HT-29 (cell line): ENCODE measurements at places on chromosomes 3 and 15.

GRCh38 chr3:101643861-101644613, 32.9 kb downstream of the ZBTB11 start:
- peak; percentile 16 for DNase-seq

DNA sequence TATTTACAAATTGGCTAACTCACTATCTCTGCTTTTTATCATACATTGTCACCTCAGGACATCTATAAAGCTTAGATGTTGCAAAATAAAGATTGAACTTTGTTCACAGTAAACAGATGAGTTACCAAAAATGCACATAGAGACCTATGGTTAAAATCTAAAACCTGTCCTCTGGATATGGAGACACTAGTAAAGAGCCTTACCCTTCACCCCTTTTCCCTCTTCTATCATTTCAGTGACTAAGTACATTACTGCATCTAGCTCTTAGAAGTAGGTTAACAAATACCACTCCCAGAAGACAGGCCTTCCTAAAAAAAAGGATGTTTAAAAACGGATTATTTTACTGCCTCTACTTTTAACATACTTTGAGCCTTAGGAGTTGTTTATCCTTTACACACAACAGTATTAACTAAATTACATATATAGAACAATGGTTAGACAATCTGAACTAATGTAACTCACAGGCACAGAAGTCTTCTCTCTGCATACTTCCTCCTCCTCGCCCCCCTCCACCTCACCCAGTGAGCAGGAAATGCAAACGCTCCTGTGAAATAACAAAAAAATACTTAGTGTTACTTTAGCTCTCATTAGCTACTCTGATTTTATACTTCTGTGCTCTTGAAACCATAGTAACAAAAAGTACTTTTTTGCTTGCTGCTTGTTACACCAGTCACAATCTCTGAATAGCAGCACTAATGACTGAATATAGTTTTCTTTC, 23.3 kb downstream of the IREB2 start:
- no peak for DNase-seq

- DNase-seq = no peak
Measured at GRCh38 chr15:94239474-94239873, 8.1 kb downstream of the MCTP2 start.

- no peak for DNase-seq
Measured at GRCh38 chr3:45623393-45623792, 28.8 kb downstream of the LIMD1 start.

GRCh38 chr15:97875513-97876280, 84.8 kb upstream of the ARRDC4 start:
- peak; percentile 22 for DNase-seq

DNA sequence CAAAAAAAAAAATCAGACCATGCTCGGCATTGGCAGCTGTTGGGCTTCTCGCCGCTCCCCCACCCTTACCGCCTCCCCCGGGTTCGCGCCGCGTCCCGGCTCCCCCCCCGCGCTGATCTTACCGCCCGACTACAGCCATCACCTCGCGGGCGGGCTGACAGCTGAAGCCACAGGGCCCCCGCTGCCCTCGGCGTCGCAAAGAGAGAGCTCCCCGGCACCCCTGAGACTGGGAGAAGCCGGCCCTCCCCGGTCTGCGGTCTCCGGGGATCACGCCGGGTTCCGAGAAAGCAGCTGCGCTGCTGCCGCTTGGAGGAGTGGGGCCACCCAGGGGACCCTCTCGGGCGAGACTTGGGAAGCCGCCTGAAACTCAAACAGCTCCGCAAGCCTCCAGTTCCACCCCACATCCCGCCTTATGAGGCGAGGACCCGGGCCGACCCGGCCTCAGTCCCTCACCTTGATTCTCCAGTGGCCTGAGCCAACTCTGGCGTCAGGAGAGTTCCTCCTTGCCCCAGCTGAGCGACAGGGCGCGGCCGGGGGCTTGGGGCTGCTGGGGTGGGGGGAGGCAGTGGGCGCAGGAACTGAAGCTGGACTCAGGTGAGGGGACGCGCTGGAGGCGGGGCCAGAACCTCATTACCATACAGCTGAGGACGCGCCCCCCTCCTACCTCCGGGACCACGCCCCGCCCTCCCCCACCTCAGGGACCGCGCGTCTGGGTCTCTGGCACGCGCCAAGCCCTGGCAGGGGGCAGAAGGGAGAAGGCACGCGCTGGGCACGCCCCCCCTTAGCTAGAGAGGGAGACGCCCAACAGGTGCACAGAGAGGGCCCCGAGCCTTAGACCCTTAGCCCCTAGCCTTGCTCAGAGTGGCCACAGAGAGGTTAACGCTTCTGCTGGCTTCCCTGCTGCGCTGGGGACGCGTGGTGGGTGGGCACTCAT, 1.0 kb upstream of the DLL4 start:
- DNase-seq = no peak

DNA sequence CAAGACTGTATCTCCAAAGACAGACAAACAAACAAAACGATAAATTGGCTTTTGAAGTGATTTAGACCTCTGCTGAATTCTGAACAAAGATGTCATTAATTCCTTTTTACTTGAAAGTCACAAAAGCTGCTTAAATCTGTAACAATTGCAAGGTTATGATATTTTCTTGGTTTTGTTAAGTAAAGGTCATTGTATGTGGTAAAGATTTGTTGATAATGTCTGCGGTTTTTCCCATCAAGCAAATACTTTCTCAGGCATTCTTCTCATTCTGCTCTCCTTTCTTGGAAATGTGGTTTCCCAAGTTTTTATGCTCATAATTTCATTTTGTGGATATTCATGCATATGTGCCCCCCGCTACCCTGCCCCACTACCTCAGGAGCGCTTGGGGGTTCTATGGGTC, 116.5 kb downstream of the SLMAP start:
- no peak for DNase-seq

- no peak for DNase-seq
Measured at GRCh38 chr15:89451846-89452245, 44.5 kb downstream of the RHCG start.

- DNase-seq = no peak
Measured at GRCh38 chr3:97359977-97360376, 404.6 kb upstream of the ARL6 start.

- DNase-seq = no peak
Measured at GRCh38 chr3:1183320-1184048, 90.7 kb downstream of the CNTN6 start.

GRCh38 chr3:104031598-104031997, 1335.1 kb upstream of the ALCAM start:
- DNase-seq = no peak

DNA sequence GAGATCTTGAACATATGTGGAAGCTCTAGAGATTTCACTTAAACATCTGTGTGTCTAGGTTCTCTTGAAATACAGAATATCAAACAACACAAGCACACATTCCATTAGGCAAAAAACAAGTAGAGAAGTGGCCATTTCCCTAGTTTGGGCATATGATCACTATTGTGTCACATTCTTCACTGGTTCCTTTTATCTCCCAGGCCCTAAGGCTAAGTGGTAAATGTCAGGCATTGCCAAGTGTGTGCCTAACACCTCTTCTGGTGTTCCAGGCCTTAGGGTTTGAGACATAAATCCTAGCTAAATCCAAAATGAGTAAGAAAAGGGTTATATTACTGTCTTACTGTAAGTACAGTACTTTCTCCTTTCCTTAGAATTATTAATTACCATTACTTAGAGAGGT, 880.1 kb downstream of the PDCD6IP start:
- no peak for DNase-seq

GRCh38 chr3:69121950-69122349, 445 bp downstream of the LMOD3 start:
- DNase-seq = no peak

GRCh38 chr15:64681424-64682024, 93.9 kb downstream of the RBPMS2 start:
- peak; percentile 88 for DNase-seq

DNA sequence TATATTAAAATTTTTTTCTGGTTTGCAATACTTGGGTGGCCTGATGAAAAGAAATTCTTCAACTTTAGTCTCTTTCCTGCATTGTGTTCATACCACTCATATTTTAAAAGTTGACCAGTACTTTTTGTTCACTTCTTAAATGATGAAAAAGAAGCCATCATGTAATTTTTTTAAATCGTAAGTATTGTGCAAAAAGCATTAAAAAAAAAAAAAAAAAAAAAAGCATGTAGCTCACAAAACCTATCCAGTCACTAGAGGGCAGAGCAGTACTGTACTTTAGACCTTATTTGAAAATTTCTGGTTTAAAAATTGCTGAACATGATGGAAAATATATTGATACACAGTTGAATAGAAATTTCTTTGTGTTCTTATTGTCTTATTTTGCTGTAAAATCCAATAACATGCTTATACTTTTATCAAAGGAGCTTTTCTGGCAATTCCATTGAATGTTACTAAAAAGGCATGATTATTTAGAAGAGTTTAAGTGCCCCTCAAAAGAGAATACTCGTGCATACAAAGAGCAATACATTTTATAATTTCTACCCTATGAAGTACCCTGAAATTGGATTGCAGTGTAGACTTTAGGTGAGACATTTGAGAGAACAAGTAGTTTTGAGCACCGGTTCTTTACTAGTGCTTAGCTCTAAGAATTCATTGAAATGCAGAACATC, 137.7 kb downstream of the BBX start:
- DNase-seq = peak; percentile 48

- peak; percentile 14 for DNase-seq
Measured at GRCh38 chr3:49470714-49471420, 800 bp downstream of the DAG1 start.

DNA sequence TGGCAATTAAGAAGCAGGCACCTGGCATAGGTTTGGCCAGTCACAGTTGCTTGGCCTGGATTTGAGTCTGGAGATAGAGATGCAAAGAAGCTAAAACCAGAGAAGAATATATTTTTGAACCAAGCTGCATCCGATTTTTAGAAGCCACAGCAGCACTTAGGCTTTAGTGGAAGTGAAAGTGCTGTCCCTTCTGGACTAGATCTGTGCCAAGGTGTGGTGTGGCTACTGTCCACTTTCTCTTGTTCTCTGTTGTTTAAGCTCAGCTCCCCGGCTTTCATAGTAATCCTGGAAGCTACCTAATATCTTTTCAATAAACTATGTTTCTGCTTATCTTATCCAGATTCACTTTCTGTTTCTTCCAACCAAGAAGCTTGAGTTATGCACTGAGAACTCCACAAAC, 183.4 kb upstream of the THRB start:
- no peak for DNase-seq

DNA sequence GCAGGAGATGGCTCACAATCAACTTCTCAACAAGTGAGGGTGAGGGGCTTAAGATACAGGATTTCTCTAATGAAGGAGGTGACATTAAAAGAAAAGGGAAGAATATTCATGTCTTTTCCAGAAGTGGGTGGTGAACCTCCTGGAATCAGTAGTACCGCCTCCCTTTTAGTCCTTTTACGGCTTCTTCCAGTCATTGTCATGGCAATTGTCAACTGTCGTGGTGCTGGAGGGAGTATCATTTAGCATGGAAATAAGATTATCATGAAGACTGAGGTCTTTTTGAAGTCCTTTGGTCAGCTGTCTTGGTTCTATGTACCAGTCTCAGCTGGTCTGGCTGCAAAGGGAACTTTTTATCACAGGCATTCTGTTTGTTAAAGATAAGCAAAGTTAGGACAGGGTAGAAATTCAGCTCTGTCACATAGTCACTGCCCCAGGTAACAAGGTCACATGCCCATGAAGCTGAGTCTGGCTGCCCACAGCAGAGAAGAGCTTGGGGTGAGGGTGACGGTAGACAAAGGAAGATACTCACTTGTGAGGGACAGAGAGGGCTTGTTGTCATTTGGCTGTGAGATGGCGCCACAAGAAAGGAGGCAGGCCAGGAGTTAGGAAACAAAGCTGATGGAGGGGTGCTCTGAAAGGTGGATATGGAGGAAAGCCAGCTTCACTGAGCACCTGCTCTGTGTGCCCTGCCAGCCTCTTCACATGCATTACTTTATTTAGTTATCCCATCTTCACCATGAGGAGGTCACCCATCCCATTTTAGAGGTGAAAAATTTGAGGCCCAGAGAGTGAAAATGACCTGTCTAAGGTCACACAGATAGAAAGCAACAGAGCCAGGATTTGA, 228.2 kb upstream of the TRIM42 start:
- DNase-seq = no peak

DNA sequence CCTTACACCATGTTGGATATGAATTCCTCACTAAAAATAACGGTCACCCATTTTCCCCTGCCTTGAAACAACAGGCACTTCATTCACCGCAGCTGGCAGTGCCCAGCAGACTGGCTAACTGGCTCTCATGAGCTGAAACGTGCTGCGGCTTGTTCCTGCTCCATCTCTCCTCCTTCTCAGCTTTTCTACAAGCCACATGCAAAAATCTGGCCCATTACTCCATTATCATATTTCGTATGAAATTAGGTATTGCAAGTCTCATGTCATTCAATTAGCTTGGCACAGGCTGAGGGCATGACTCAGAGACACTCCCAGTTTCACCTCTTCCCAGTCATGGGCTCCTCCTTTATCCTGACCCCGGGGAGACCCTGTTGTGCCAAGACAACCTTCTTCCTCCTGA, 60.0 kb downstream of the MAGEF1 start:
- DNase-seq = peak; percentile 30

DNA sequence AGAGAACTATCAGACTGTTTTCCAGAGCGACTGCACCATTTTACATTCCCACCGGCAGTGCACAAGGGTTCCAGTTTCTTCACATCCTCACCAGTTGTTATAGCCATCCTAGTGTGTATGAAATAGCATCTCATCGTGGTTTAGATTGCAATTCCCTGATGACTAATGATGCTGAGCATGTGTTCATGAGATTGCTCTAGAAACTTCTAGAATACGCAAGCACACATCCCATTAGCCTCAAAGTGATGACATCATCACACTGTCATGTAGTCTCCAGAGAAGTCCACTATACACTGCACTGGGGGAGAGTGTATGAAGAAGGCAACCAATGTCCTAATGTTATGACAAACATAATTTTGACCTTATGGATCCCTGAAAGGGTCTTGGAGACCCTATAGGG, 30.1 kb downstream of the FBLN2 start:
- no peak for DNase-seq

- no peak for DNase-seq
Measured at GRCh38 chr3:27614592-27614991, 107.5 kb downstream of the EOMES start.

GRCh38 chr15:63698692-63699091, 101.5 kb downstream of the FBXL22 start:
- DNase-seq = no peak
